ENCODE measurements at places on chromosomes 4 and X.

DNA sequence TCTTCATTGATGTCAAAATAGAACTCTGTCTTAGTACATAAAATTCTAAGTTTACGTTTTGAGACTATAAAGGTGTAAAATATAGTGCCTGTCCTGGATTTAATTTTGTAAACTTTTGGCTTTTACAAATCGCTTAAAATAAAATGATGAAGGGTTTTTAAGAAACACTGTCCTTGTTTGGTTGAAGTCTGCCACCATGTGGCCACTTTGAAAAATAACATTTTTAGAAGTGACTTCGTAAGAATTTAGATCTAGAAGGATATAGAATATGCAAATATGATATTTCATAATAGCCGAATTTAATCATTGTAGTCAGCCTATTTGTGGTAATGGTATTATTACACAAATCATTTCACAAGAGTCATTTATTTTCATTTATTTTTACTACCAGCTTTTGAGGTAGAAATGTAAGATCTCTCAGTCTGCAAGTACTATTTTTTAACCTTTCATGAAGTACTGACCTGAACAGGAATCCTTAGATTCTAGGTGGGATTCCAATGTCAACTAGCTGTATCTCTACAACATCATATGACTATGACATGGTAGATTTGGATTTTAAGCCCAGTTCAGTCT, 31.0 kb upstream of the FAT4 start:
- no peak for DNase-seq

GRCh38 chr4:2886161-2886560, 42.5 kb downstream of the ADD1 start:
- no peak for DNase-seq

GRCh38 chr4:11603591-11604194, 175.0 kb upstream of the HS3ST1 start:
- DNase-seq, result no peak

- DNase-seq, result no peak
These were observed 29.5 kb upstream of the IRF2 start for GRCh38 chr4:184503869-184504300.

DNA sequence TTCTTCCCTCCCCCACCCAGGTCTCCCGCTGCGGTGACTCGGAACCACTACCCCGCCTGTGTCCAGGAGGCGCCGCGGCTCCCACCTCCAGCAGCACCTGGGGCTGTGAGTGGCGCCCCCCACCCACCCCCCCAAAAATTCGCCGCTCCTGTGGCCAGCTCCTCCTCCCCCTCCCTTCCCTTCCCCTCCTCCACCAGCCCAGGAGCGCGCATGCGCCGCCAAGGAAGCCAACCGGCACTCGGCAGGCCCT, 278 bp downstream of the CLOCK start:
- DNase-seq, result no peak

GRCh38 chr4:1991596-1992434, 17.0 kb downstream of the NELFA start:
- no peak for DNase-seq

DNA sequence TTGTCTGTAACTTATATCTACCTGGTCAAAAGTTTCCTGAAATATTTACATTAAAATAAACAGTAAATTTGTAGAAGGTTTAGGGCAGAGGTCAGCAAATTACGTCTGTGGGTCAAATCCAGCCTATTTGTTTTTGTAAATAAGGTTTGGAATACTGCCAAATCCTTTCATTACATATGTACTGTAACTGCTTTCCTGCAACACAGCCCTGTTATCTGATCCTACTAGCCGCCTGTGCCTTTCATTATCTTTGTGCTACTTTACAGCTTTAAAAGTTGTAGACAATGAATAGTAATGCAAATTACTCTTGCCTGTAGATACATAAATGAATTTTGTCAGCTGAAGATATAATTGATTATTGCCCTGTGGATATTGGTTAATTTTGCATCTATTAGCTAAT, 369.6 kb upstream of the SLC7A11 start:
- DNase-seq, result no peak

DNA sequence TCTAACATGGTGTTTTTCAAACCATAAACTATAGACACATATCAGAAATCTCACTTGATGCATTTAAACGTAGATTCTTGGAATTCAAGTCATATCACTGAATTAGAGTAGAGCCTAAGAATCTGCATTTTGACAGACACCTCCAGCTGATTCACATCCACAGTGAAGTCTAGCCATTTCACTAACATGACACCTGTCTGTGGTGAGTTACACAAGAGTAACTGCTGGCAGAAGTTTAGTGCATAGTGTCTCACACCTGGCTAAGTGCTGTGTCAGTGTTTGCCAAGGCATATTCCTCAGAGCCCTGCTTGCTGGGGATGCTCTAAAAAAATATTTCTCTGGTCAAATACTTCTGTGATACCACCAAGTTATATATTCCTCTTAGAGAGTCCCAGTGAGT, 237.5 kb upstream of the DIAPH2 start:
- no peak for DNase-seq

DNA sequence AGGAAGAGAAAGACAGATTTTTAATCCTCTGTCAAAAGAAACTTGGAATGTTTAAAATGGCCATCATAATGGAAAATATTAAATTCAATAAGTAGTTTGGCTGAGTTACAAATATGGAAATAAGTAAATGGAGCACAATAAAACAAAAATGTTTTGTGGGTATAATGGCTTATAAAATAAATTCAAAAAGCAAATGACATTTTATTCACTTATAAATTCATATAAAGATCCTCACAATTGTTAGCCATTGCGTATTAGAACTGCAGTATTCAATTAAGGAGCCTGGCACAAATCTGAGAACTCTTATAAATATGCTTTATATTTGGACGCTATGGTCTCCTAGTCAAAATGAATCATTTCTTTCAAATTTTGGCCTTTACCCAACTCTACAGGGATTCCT, 339.0 kb upstream of the PABPC4L start:
- DNase-seq, result no peak

DNA sequence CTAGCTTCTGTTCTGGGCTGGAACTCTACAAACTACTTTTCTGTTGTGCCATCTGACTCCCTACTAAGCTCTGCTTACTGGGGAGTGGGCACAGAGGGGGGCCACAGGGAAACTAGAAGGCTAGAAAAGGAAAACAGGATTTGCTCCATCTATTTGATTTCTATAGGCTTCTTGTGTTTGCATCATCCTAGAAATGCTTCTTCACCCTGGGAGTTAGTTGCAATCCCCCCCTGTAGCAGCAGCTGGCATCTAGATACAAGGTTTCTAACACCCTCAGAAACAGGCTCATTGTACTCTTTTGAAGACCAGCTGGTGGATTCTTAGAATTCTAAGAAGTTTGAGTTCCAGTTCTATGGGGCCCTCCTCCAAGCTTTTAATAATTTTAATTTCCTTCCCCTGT, 213.4 kb downstream of the TMA16 start:
- DNase-seq, result no peak

DNA sequence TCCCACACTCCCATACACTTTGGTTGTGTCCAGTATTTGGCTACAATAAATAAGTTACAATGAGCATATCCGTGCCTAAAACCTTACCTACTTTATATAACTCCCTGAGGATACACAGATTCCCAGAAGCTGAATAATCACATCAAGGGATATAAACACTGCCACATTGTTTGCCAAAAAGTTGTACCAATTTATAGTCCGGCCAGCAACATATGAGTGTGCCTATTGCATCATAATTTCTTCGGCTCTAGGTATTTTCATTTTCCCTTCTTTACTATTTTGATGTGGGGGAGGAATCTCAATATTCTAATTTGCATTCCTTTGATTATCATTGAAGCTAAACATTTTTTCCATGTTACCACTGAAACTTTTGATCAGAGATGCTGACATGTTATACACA, 146.4 kb downstream of the PCDH19 start:
- no peak for DNase-seq

GRCh38 chr4:83171436-83172039, 57.0 kb upstream of the PLAC8 start:
- DNase-seq, result no peak

DNA sequence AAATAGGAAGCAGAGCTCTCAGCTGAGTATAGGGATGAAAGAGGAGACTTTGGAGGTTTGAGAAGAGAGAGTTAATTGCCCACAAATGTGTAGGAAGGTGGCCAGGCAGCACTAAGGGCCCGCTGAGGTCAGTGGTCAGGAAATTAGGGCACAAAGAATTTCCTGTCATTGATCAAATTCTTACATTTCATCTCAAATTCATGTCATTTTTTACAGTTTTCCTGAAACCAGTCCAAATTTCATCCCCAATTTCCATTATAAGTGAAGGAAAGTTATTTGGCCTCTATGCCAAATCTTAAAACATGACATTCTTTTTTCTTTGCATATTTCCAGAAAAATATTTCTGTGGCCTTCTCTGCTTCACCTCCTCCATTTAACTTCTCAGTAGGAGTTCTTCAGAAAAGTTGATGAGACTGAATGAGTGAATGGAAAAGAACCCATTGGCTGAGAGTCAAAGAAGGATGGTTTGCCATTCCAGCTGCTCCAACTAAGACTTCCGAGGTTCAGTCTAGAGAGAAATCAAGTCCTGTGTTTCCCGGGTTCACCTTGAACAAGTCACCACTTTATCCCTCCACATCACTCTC, 68.7 kb upstream of the SPRY1 start:
- DNase-seq, result no peak

DNA sequence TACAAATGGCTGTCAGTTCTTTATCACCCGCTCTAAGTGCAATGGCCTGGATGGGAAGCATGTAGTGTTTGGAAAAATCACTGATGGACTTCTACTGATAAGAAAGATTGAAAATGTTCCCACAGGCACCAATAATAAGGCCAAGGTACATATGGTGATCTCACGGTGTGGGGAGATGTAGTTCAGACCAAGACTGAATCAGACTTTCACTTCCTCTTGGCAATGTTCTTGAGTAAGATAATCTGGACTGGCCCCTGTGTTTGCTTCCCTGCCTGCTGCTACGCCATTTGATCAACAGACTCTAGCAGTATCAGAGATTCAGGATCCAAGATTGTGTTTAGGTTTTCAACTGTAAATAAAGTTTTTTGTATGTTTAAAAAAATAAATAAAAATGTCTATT, 682.2 kb upstream of the AMOT start:
- DNase-seq, result no peak

GRCh38 chrX:56994375-56995270, 718 bp downstream of the SPIN3 start:
- no peak for DNase-seq

DNA sequence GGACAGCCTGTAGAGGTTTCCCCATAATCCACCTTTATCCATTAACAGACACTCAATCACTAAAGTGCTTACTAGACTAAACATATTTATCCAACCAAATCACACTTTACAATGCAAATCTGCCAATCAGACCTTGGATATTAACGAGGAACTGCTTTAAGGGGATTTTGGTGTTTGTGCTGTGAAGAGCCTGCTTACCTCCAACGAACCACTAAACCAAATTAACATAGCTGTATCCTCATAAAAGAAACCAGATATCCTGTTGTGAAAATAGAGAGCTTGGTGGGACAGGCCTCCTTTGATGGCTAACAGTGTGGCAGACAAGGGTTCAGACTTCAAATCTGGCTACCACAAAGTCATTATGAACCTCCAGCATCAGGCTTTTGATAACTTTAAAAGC, 252.6 kb upstream of the HAND2 start:
- no peak for DNase-seq

GRCh38 chrX:43525901-43526610, 130.0 kb upstream of the MAOA start:
- no peak for DNase-seq

GRCh38 chr4:80926446-80926845, 104.1 kb upstream of the BMP3 start:
- DNase-seq, result no peak

DNA sequence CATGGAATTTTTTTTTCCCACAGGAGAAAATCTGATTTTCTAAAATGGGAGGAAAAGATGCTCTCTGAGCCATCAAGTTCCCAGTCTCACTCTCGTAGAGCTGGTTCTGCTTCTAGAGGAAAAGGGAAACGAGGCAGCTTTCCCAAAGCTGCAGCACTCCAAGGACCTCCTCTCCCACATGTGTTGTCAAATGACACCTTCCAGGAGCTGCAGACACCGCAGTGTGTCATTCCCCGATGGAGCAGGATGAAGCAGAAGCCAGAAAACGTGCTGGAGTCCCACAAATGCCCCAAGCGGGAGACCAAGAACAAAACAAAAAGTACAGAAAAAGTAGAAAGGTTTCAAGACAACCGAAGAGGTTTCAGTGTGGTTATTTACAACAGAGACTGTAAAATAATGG, 348.1 kb downstream of the ARHGAP10 start:
- no peak for DNase-seq

DNA sequence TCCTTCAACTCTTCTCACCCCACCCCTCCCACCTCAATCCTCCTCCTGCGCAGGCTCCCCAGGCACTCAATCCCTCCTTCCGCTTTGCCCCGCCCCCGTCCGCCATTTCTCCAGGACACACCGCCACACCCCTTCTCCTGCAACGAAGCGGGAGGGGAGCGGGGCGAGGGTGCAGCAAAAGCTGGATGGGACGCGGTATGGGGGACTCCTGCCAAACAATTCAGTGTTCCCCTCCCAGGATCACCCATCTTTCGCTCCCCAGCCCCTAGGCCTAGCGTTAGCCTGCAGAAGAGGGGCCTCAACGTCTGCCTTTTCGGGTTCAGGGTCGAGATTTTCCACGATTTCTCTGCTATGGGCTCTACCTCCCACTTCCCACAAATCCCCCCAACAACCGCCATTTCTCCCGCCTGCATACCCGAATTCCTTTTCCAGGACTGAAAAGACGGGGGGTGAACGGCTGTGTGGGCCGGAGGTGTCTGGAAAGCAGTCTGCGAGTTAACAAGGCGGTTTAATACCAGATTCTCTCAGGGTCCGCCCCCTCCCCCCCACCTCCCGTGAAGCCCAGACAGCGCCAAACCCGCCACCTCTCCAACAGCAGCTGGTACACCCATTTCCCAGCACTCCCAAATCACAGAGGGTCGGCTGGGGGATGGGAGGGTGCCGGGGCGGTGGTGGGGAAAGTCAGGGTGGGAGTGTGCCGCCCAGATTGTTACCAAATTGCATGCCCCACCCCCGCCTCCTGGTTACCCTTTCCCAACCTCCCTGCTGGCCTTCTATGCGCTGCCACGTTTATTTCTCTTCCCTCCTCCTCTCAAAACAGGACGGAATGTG, 774 bp downstream of the ARMCX2 start:
- DNase-seq, result no peak

GRCh38 chr4:30181918-30182317, 538.3 kb upstream of the PCDH7 start:
- DNase-seq, result no peak

- no peak for DNase-seq
These were observed 42.5 kb upstream of the ELF2 start for GRCh38 chr4:139219450-139220055.

- DNase-seq, result no peak
These were observed 1251.0 kb downstream of the PCDH18 start for GRCh38 chr4:136281307-136281706.

GRCh38 chrX:107718156-107718621, 57.4 kb downstream of the TSC22D3 start:
- DNase-seq, result no peak

DNA sequence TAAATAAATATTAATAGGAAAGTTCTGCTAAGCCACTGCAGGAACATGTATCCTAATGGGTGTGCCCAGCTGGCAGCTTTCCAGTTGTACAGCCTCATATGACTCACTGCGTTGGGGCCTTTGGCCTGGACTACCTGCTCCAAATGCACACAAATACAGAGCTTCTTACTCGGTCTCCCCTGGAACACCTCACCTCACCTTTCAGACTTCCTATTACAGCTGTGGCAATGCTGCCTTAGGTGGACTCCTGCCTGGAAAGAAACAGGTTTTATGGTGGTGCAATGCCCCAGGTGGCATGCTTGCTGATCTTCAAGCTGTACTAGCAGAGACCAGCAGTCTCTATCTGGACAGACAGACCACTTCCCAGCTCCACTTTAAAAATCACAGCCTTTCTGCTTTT, 85.7 kb upstream of the EXOC1L start:
- no peak for DNase-seq
